Stimulated activated CD8-positive, alpha-beta memory T cell treated with anti-CD3 and anti-CD28 coated beads, Interleukin-12 subunit alpha, Interleukin-12 subunit beta, amount 100 ng/mL, for 1 hour (primary cell): ENCODE measurements at places on chromosomes 1 and 21.

GRCh38 chr1:65632235-65632634 lies 160.5 kb upstream of the PDE4B start:
- no peak for DNase-seq

- DNase-seq: no peak
Observed at GRCh38 chr1:165116732-165117131, 239.8 kb downstream of the LMX1A start.

DNA sequence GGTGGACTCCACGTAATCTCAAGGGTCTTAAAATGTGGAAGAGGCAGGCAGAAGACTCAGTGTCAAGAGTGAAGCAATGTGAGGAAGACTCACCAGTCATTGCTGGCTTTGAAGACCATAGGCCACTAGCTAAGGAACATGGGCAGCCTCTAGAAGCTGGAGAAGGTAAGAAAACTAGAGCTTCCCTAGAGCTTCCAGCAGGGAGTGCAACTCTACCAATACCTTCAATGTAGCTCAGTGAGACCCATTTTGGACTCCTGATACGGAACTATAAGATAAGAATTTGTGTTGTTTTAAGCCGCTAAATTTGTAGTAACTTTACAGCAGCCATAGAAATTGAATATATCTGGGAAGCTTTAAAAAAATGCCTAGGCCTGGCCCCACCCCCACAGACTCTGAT lies 18.9 kb downstream of the METTL13 start:
- no peak for DNase-seq

GRCh38 chr1:208030288-208031091 lies 119.6 kb upstream of the CD34 start:
- DNase-seq: no peak

GRCh38 chr1:214540324-214540723 lies 11.1 kb downstream of the PTPN14 start:
- DNase-seq: no peak

DNA sequence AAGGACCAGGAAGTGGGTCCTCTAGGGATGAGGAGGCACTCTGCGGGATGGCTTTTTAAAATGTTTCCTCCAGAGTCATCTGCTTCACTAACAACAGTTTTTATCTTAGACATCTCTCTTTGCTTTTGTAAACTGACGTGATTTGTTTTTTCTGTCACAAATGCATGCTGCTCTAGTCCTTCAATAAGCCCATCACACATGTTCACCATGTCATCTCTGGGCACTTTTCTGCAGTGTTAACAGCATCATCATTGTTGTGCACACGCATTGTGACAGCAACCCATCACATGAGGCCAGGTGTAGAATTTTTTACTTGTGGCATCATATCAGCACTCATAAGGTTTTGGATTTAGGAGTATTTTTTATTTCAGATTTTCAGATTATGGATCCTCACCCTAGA lies 12.5 kb downstream of the RGS2 start:
- DNase-seq: no peak

DNA sequence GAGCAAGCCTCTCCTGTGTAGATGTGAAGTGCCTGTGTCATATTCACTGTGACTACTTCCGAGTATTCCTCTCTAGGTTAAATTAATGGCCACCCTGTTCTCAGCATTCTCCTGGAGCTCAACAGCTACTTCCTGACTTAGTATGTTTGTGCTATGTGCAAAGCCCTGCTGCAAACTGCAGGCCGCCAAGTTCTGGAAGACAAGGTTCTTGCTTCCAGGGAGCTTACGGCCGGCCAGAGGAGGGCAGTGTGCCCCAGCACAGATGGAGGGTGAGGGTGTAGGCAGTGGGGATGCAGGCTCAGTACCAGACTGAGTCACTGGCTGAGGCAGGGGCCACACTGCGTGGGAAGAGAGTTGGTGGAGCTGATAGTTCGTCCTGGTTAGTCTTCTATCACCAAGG lies 43.2 kb downstream of the ELK4 start:
- no peak for DNase-seq

DNA sequence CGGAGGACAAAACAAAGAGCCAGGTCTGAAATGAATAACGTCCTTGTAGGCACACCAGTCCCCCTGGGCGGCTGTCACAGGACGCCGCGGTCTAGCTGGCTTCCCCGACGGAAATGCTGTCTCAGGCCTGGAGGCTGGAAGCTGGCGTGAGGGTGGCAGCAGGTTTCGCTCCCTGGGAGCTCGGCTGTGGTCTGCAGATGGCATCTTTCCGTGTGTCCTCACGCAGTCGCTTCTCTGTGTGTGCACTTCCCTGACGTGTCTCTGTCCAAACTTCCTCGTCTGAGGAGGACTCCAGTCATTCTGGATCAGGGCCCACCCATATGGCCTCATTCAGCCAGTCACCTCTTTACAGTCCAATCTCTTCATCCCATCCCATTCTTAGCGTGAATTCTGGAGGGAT lies 14.2 kb downstream of the TNFRSF14 start:
- no peak for DNase-seq

- DNase-seq: no peak
Observed at GRCh38 chr1:151529781-151530180, 10.3 kb upstream of the TUFT1 start.

- no peak for DNase-seq
Observed at GRCh38 chr1:160945079-160945478, 9.5 kb downstream of the ITLN2 start.

DNA sequence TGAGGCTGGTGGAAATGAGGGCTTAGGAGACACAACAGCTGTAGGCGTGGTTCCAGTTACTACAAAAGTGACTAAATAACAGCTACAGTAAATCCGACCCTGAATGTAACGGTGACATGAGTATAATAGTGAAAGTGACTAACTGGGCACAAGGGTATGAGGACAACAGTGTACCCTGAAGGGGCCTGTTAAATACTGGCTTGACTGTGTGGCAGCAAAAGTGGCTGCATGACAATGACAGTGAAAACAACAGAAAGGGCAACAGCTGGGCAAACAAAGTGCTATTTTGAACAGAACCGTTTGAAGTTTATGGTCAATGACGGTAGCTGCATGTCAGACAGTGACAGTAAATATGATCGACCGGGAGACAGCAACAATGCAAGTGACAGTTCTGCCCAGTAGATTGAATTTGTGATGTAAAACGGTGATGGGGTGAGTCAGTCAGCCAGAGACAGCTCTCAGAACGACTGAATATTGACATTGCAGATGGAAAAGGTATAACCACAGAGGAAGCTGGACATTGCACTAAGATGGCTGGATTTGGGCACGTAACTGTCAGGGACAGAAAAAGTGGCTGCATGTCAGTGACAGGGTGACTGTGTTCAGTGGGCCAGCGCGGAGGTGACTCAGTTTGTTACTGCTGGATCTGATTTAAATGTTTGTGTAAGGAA lies 1.2 kb upstream of the ZBTB40 start:
- no peak for DNase-seq

- DNase-seq: no peak
Observed at GRCh38 chr1:65401612-65402011, 18.9 kb upstream of the LEPR start.

DNA sequence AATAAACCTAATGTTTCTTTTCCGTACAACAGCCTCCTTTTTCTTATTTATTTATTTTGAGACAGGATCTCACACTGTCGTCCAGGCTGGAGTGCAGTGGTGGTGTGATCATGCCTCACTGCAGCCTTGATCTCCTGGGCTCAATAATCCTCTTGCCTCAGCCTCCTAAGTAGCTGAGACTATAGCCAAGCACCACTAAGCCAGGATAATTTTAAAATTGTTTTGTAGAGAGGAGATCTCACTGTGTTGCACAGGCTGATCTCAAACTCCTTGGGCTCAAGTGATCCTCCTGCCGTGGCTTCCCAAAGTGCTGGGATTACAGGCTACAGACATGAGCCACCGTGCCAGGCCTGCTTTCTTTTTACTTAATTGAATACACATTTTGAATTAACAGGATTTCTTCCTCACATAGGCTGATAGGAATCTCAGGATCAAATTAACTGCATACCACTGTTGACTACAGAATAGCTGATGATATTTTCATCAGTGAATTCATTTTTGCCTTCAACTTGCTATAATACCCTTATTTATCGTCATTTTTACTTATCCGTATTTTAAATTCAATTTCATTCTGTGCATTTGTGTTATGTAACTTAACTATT lies 2010.5 kb downstream of the NCAM2 start:
- no peak for DNase-seq

DNA sequence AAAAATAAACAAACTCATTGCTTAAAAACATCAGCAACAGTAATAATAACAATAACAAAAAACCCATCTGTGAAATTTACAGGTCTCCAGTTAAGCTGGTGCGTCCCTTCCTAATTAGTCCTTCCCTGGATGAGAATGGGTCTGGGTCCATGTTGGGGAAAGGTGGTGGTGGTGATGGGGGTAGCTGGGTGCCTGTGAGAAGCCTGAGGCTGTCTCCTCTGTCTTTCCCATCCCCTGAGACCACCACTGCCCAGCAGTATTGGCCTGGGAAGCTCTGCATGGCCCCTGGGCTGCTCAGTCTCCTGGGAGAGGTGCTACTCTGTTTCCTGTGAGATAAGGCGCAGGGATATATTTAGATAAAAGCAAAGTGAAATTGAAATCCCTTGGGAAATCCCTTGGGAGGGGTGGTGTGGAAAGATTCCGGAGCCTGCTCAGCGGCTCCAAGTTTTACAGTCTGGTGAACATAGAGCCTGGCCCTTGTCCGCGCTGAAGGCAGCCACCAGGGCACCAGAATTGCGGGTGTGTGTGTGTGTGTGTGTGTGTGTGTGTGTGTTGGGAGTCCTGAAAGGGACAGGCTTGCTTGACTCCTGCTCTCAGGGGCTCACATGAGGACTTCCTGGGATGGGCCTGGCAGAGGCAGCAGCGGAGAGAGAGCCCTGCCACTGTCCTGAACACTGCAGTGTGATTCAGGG lies 150.2 kb downstream of the FOXD2 start:
- DNase-seq: no peak

- DNase-seq: no peak
Observed at GRCh38 chr1:160405331-160405877, 5.0 kb downstream of the VANGL2 start.

- no peak for DNase-seq
Observed at GRCh38 chr1:18246543-18246942, 138.9 kb downstream of the IGSF21 start.

GRCh38 chr1:57860325-57860724 lies 436.5 kb upstream of the DAB1 start:
- DNase-seq: no peak

GRCh38 chr1:203325418-203326091 lies 20.2 kb downstream of the BTG2 start:
- no peak for DNase-seq

GRCh38 chr1:182682898-182683501 lies 1.4 kb downstream of the RGS8 start:
- no peak for DNase-seq

DNA sequence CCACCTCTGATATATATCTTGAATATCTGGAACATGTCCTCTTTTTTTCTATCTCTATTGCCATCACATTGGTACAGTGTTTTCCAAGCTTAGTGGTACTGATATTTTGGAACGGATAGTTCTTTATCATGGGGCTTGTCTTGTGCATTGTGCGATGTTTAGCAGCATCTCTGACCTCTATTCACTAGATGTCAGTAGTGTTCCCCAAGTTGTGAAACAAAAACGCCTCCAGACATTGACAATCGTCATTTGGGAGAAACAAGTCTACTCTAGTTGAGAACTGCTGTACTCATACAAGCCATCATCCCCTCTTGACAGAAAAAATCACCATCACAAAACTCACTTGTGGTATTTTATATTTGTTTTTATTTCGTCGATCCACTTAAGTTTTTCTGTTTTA lies 79.7 kb upstream of the CHODL start:
- no peak for DNase-seq

GRCh38 chr1:185091480-185091879 lies 46.1 kb downstream of the RNF2 start:
- DNase-seq: no peak

DNA sequence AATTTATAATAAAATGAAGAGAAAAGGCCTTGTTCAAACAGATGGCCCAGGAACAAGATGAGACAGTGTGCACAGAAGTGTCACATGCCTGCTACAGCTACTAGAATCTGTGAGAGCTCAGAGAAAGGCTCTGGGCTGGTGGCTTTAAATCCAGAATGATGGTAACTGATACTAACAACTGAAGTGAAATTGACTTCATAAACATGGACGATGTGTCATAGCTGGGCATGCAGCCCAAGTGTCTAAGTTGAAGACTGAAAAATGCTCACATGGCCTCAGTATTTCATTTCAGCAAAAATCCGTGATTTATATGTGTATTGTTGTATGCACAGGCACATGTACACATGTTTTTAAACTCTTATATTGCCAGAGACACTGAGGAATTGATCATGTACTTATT lies 208.3 kb upstream of the RUNX1 start:
- no peak for DNase-seq

DNA sequence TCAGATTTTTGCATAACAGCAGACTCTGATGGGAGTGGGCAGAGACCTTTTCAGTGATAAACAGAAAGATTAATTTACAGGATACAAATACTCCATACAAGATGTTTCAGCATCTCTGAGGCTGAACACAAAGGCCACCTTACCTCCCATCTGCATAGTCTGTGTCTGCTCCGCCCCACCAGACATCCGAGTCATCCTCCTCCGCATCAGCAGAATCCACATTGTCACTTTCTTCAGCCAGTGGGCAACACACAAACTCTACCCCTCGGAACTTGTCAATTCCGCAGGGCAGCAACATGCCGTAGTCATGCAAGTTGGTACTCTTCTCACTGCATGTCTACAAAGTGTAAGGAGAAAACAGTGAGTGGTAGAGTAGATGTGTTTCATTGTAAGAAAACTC lies 119.7 kb downstream of the APP start:
- no peak for DNase-seq

GRCh38 chr21:41269535-41269934 lies 47.1 kb upstream of the FAM3B start:
- DNase-seq: no peak

- no peak for DNase-seq
Observed at GRCh38 chr1:52268372-52268771, 97.6 kb downstream of the CC2D1B start.

DNA sequence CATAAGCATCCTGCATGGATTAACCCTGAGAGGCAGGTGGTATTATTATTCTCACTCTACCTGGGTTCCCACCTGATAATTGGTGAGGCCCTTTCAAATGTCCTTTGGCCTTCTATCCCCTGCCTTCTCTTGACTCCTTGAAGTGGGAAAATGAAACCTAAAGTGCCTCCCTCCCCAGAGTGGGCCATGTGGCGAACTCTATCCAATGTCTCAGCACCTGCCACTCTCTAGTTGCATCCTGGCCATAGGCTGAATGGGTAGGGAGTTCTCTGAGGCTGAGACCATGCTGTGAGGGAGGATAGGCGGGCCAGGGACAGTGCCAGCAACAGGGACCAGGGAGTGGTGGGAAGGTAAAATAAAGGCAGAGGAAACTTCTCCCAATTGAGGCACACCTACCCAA lies 35.3 kb downstream of the ELF3 start:
- no peak for DNase-seq

GRCh38 chr1:85587841-85588240 lies 7.3 kb downstream of the CCN1 start:
- no peak for DNase-seq
